Karpas-422 (cell line): ENCODE measurements at places on chromosomes 11 and 22.

DNA sequence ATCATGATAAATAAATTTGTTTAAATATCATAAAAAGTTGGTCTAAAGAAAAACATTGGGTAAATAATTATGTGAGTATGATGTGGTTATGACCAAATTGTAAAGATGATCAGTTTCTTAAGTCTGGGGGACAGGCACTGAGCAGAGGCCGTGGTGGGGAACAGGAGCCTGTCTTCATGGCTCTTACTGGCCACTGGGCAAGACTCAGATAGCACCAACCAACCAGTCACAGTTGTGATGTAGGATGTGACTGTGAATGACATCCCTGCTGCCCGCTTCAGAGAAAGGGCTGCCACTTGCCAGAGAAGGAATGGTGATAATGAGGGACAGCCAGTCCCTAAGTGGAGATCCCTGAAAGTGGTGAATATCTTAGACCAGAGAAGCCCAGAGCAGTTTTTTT lies 7.0 kb downstream of the PTPRJ start:
- no peak for DNase-seq

DNA sequence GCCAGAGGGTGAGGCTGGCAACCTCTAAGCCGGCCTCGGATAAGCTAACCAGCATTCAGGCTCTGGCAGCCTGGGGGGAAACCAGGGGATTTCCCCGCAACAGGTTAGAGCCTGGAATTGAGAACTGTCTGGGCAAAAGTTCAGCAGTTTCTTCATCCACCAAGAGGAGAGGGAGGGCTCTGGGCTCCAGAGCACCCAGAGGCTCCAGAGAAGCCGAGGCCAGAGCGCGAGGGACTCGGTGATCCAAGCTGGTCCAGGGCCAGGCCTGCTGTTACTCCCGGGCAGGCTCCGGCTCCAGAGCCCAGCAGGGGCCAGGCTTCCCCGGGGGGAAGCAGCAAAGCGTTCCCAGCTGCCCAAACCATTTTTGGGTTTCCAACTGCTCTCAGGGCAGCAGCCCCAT lies 13.3 kb upstream of the SH3BP1 start:
- DNase-seq = no peak

GRCh38 chr11:91230647-91231046 lies 994.0 kb upstream of the FAT3 start:
- no peak for DNase-seq

GRCh38 chr22:39250838-39251237 lies 6.1 kb upstream of the PDGFB start:
- DNase-seq = no peak

DNA sequence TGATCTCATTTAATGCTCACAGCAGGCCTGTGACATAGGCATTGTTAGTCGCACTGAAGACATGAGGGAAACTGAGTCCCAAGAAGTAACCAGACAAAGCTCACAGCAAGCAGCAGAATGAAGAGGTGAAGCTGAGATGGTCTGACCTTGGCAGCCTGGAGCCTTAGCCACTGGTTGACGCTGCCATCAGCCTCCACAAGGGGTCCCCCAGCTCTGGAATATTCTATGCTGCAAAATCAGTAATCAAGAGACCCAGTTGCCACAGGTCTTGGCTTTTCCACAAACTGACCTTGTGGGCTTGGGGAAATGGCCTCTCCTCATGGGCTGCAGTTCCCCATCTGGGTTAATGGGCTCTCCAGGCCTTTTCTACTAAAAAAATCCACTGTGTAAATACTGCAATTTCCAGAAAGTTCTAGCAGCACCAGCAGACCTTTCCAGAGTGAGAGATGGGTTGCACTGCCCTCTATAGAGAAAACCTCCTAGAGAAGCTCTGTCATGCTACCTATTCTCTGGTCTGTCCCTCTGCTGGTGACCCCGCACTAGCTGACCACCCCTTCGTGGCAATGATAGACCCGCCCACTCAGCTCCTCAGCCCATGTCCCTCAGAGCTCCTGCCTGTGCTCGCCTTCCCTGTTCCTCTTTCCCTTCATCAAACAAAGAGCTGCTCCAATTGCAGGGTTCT lies 22.6 kb upstream of the ISX start:
- DNase-seq = peak; percentile 79

GRCh38 chr11:69928121-69928520 lies 108.9 kb upstream of the FGF3 start:
- no peak for DNase-seq

- no peak for DNase-seq
Measured at GRCh38 chr22:29773233-29773632, 6.1 kb downstream of the UQCR10 start.

DNA sequence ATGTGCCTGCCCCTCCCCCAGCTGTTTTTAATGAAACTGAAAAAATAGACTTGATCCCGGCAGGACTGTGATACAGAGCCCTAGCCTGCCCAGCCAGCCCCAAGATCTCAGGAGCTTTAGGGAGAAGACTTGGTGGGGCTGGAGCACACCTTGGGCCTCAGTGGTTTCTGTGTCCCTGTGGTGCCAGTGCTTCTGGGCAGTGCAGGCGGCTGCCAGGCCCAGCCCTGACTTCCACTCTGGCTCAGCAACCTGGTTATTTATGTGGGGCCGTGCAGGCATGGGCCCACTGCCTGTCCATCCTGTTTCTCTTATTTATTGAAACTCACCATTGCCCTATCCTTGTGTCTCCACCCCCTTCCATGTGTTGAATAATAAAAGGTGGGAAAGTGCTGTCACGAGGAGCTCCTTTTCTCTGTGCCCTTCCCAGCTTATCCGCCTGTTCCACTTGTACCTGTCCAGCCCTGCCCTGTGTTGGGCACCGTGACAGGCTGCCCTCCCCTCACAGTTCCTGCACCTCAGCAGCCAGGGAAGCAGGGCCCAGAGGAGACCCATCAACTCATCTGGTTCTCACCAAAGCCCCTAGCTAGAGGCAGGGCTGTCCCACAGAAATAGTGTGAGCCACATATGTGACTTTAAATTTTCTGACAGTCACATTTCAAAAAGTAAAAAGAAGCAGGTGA lies 20.2 kb downstream of the RELT start:
- DNase-seq = no peak

- no peak for DNase-seq
Measured at GRCh38 chr11:94730153-94730552, 38.0 kb upstream of the AMOTL1 start.

- DNase-seq = peak; percentile 64
Measured at GRCh38 chr11:104061853-104062521, 25.5 kb downstream of the DDI1 start.

GRCh38 chr11:126578021-126578420 lies 222.5 kb downstream of the ST3GAL4 start:
- DNase-seq = no peak

GRCh38 chr22:23705358-23705757 lies 14.5 kb downstream of the RGL4 start:
- no peak for DNase-seq

GRCh38 chr11:64893194-64894069 lies 15.0 kb upstream of the EHD1 start:
- DNase-seq = no peak

DNA sequence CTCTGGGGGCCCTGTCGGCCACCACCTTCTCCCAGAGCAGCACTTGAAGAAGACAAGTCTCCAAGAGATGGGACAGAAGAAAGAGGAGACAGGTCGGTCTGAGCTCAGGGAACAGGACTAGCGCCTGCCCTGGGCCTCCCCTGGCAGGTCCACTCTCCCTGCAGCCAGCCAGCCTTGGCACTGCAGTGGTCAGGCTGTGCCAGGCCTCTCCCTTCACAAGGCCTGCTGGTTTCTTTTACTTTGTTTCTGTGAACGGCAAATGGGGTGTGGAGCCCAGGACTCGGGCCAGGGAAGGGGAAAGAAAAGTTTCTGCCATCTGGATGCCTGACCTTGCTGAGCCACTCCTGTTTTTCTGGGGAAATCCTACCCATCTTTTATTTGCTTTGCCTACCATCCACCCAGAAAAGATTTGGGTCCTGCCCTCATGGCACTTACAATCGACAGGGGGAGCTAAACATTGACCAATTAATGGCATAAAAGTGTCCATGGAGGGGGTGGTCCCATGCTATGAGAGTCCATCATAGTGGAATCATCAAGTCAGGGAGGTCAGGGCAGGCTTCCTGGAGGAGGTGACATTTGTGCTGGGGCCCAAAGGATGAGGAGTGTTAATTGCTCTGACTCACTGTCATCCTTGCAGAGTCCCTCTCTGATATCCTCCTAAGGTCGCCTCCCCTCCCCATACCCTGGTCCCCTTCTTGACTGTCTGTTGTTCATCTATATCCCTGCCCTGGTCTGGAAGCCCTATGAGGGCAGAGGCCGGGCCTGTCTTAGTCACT lies 65.2 kb downstream of the NFAM1 start:
- no peak for DNase-seq

- DNase-seq = no peak
Measured at GRCh38 chr11:72970557-72971118, 156.4 kb downstream of the ATG16L2 start.

GRCh38 chr22:44743804-44744211 lies 8.6 kb upstream of the ARHGAP8 start:
- no peak for DNase-seq

GRCh38 chr11:60867871-60868681 lies 734 bp downstream of the ZP1 start:
- no peak for DNase-seq

- peak; percentile 55 for DNase-seq
Measured at GRCh38 chr11:748007-748359, 719 bp downstream of the TALDO1 start.

DNA sequence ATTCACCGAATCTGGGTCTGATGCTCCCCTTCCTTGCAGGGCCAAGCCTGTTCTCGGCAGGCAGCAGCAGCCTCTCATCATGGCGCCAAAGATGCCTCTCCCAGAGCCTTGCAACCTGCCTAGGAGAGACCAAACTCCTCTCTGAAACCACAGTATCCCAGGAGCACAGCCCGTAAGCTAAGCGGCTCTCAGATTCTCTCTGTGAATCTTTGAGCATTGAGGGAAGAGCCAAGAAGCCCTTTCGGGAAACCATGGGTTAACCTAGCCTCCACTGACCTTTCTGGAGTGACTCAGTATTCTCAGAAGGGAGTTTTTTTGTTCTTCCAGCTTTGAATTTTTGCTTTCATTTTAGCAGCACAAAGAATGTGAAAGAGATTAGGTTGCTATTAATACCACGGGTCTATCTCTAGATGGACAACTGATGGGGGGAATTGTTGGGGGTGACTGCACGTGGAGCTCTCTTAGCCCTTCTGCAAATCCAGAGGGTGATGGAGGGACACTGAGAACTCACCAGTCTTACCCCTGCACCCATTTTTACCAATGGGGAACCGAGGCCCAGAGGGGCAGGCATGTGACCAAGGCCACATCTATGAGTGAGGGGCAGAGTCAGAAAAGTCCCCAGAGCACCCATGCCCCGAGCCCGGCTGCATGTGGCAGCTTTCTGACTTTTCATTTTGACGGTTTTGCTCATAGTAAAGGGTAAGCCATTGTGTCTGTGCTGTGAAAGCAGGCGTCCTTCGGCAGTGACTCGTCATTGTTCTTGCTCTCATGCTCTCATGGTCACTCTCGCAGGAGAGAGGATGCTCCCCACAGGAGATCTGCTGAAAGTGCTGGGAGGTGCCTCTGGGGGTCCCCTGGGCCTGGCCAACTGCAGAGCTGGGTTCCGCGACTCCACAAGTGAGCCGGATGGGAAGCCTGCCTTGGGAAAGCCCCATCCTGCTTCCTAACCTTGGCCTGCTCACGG lies 36.0 kb downstream of the IRAG1 start:
- DNase-seq = no peak

GRCh38 chr11:8020244-8020597 lies 33.1 kb downstream of the EIF3F start:
- DNase-seq = no peak

GRCh38 chr11:19320827-19321226 lies 80.1 kb upstream of the E2F8 start:
- no peak for DNase-seq

- DNase-seq = no peak
Measured at GRCh38 chr11:110424775-110425444, 4.8 kb upstream of the FDX1 start.

DNA sequence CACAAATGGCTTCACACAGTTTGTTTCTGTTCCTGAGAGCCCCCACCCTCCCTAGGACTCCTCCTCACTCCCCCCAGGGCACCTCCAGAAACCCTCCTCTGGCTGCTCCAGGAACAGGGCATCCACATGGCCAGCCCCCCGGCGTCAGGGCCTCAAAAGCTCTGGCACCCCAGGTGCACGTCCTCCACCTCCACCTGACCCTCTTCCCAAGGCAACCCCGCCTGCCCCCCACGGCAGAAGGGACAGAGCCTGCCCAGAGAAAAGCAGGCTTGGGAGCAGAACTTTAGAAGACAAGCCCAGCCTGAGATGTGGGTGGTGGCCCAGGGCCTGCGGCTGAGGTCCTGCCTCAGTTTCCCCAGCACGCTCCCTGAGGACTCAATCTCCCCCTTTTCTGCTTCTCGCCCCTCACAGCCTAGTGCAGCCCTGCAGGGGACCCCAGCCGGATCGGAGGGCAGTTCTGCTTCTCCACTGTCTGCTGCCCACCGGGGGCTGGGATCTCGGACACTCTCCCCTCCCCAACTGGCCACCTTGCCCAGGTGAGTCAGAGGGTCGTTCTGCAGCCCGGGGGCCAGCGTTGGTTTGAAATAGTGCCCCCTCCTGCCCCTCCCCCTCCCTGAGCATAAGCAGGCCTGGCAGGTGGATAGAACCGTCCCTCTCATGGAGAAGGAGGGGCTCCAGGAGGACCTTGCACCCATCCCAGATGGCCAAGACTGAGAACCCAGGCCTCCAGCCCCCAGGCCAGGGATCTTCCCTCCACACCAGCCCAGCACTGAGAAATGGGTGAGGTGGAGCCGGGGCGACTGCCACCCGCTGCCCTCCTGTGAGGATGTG lies 2.4 kb upstream of the TRABD start:
- no peak for DNase-seq

GRCh38 chr22:44386386-44387035 lies 73.8 kb upstream of the SHISAL1 start:
- no peak for DNase-seq
